ENCODE measurements at places on chromosomes 5 and 9.

GRCh38 chr5:136230176-136230575, 37.2 kb upstream of the SMIM32 start:
- no peak for DNase-seq

DNA sequence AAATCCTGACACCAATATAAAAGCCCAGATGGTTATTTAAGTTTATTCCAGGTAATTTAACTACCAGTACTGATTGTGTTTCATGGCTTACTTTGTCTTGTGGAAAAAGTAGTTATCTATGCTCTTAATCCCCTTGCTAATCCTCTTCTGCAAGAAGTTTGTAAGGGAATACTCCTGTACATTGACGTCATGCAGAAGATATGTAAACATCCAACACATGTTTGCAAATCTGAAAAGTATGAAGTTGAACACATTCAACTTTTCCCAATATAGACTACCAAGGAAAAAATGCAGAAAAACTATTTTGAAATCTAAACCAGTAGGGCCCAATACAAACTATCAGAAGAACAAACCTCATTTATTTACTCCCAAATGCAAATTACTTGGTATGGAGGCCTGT, 56.3 kb upstream of the ELL2 start:
- DNase-seq: no peak

DNA sequence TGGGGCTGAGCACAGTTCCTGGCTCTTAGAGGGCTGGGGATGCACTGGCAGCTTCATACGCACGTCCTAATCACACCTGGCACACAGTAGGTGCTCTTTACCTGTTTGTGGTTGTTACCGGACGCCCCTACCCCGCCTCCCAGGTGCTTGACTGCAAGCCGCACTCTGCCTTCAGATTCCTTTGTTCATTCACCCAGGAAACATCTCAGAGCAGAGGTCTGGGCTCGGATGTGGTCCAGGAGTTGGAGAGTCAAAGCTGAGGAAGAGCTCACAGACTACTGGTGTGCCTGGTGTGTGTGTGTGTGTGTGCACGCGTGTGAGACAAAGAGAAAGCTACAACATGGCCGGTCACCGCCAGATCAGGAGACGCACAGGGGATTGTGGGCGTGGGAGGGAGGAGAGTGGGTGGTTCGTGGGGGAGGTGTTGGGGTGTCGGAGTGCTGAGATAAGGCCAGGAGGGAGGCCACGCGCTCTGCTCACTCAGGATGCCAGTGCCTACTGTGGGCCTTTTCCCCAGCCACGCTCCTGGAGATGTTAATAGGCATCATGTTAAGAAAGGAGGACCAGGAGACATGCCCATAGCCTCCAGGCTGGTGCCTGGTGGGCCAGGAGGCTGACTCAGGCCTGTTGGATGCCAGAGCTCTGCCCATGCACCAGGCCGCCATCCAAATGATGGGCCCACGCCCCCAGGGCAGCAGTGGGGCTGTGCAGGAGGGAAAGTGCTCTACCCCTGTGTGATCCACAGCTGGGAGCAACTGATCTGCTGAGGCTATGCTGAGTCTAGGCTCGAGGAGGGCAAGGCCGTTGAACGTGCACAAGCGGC, 39.9 kb downstream of the CRB2 start:
- no peak for DNase-seq

DNA sequence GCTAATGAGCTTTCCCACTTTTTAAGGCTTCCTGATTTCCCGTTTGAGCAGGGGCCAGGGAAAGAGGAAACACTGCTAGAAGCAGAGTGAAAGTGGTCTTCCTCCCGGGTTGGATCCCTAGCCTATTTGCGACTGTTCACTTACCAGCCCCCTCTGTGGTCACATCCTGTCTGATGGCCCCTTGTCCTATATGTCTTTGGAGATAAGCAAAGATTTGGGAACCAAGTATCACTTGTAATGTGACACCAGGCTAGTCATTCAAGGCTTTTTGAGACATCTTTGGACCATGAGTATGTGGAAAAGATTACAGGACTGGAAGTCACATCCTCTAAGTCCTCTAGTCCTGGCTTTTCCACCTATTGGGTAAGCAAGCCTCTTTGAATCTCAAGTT, 6.1 kb downstream of the DNAJB5 start:
- no peak for DNase-seq

GRCh38 chr5:175059687-175060211, 335.4 kb downstream of the MSX2 start:
- no peak for DNase-seq

DNA sequence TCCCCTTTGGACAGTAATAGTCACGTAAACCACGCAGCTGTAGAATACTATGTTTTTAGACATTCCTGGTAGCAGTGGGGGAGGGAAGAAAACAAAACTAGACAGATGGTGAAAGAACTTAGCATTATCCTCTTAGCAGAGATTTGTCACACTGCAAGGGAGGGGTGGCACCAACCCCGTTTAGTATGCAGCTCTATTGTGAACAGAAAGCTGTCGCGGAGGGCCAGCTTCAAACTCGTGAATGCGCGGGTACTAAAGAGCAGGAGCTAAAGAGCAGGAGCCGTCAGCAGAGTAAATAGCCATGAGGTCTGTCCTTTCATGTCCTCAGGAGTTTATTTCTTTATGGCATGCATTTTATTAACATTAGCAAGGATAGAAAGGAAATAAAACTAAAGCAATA, 141.9 kb upstream of the SLC12A2 start:
- DNase-seq: no peak

DNA sequence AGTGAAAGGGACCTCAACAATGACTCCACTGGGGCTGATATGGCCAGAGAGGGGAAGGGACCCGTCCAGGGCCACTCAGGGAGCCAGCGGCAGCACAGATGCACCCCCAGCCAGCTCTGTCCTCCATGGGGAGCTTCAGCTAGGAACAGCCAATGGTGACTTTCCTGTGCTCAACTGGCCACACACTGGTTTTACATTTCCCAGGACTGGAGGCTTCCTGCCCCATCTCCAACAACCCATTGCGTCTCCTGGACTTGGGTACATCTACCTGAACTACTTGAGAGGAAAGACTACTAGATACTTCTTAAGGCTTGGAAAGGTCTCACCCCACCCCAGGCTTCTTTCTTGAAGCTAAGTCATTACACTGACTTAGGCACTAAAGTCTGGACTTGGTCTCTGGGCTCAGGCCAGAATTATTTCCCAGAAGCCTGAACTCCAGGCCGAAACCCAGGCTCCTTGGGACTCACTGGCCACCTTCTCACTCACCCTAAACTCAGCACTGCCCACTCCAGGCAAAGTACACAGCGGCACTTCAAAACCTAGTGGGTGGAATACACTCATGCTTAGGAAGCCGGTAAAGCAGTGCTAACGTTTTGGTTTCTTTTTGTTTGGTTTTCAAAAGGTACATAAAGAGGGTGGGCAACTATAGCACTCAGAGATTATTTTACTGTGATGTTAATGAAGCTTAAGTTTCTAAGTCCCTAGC, 1.5 kb downstream of the IGFBPL1 start:
- DNase-seq: no peak
